ENCODE measurements at places on chromosomes 2 and 18.

- no peak for DNase-seq
Measured at GRCh38 chr2:213002383-213002782, 149.0 kb downstream of the IKZF2 start.

- no peak for DNase-seq
Measured at GRCh38 chr2:196170606-196171247, 651 bp downstream of the STK17B start.

DNA sequence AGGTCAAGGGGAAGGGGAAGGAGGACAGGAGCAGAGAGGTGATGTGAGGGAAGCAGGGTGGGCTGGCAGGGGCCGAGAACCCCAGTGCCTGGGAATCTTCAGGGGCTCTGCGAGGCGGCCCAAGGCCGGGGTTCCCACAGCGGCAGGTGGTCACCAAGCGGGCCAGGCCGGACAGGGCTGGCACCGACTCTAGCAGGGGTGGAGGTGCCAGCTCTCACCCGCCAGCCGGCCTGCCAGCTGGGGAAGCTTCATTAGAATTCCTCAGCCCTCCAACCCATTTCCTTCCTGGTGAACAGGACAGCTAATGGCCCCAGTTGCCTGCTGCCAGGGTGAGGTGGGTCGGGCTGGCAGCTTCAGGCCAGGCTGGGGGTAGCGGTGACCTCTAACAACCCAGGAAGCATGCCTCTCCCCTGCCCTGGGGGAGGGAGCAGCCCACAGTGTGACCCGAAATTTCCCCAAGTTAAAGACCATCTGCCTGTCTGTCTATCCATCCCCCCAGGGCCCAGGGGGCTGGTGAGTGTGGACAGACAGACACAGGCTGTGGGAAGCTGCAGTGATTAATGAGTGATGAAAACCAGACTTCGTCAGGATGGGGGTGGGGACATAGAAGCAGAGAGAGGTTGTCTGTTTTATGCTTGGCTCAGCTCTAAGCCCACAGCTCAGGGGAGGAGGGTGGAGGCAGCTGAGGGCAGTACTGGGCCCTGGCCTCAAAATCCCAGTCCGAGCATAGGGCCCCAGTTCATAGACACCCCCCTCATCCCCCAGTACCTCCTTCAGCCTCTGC is 144.1 kb downstream of the ZFP36L2 start:
- no peak for DNase-seq

DNA sequence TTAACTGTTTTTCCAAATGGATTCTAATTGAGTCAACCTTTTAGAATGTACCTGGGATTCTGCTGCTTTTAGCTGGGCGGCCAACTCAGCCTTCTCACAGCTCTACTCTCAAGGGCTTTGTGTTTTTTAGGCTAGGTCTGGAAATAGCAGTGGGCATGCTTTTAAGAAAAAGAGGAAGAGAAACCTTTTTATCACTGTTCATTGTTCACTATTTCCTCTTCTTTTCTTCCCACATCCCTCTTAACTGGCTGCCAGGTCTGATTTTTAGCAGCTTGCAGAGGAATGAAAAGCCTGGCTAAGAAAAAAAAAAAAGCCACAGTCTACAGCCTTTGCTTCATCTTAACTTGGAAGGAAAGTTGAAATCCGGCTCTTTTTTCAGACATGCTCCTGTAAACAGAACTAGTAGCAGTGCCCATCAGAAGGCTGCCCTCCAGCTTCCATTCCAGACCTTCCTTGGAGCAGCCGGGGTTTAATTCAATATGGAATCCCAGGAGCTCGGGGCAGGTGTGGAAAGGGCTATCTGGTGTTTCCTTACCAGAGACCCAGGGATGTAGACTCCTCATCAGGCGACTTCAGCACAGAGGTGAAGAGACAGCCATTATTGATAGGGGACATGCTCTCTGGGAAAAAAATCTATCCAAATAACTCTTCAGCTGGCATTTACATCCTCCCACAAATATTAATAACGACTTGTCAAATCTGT is 230.7 kb downstream of the MYO3B start:
- DNase-seq = no peak

DNA sequence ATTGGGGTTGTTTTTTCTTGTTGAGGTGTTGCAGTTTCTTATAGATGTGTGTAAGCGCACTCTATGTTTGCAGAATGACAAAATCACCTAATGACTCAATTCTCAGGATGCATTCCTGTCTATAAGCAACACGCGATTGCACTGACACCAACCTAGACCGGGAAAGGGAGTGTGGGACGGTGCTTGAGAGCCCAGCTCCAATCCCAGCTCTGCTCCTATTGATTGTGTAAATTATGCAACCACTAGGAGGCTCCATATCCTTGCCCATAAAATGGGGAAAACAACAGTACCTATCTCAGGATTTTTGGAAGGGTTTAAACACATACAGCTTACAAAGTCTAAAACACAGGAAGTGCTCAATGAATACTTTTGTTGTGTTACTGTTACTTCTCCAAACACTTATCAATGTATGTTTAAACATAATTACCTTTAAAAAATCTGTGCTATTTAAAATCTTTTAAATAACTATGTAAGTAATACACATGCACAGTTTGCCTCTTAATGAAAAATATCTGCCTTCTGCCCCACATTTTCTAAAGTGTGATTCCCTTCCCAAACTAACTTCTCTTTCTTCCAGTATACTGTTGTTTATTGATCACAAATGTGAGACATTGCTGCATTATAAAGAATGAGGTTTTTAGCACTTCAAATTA is 132.5 kb downstream of the SPHKAP start:
- no peak for DNase-seq

GRCh38 chr2:104434318-104434792 is 419.6 kb upstream of the POU3F3 start:
- no peak for DNase-seq

GRCh38 chr2:50345701-50346591 is 686.0 kb downstream of the NRXN1 start:
- DNase-seq = no peak

- no peak for DNase-seq
Measured at GRCh38 chr2:74851191-74851566, 17.3 kb downstream of the HK2 start.

DNA sequence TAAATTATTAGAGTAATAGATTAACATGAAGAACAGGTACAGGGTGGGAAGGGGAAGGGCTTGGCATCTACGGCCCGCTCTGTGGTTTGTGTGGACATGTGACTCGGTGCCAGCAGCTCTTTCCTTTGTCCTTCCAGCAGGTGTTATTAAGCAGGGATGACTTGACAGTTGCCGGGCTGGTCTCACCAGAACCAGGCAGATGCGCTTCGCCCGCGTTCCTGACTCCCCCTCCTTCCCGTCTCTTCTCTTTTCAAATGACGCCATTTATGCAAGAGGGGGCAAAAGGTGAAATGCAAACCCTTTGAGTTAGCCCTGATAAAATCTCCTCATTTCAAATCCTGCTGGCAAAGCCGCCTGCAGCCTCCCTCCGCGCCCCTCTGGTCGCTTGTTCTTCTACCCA is 38.9 kb upstream of the MGAT4A start:
- DNase-seq = no peak

- no peak for DNase-seq
Measured at GRCh38 chr2:219698748-219699439, 71.5 kb downstream of the SLC4A3 start.
